ENCODE measurements at places on chromosomes 6 and 20.

DNA sequence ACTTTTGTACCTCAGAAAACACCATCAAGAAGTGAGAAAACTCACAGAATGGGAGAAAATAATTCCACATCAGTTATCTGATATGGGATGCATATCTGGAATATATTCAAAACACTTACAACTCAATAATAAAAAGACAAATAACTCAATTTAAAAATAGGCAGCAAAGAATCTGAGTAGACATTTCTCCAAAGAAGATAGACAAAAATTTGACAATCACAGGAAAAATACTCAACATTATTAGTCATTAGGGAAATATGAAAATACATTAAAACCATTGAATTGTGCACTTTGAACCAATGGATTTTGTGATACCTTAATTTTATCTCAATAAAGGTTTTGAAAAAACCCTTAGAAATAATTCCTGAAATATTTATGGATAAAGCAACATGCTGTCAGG is 36.9 kb upstream of the STMND1 start:
- DNase-seq: no peak

DNA sequence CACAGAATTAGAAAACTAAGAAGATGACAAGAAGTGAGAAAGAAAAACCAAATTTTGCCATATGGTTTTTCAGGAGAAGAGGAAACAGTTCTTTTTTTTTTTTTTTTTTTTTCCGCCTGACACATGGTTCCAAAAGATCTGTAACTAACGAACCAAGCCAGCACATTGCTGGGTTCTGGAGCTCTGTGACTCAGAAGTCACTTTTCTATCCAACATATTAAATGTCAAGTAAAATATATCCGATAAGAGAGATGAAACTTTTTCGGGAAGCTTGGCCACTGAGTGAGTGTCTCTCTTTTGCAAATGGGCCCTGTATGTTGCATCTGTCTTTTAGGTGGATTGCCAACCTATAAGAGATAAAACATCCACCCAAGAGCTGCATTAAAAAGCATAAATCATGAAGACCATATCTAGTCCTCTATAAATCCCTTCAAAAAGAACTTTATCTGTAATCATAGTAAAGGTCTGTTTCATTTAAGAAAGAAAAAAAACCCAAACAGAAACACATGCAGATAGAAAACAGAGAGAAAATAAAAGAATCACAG is 4.6 kb downstream of the METTL24 start:
- DNase-seq: no peak

GRCh38 chr6:79048611-79049010 is 29.4 kb downstream of the PHIP start:
- DNase-seq: peak; percentile 49

DNA sequence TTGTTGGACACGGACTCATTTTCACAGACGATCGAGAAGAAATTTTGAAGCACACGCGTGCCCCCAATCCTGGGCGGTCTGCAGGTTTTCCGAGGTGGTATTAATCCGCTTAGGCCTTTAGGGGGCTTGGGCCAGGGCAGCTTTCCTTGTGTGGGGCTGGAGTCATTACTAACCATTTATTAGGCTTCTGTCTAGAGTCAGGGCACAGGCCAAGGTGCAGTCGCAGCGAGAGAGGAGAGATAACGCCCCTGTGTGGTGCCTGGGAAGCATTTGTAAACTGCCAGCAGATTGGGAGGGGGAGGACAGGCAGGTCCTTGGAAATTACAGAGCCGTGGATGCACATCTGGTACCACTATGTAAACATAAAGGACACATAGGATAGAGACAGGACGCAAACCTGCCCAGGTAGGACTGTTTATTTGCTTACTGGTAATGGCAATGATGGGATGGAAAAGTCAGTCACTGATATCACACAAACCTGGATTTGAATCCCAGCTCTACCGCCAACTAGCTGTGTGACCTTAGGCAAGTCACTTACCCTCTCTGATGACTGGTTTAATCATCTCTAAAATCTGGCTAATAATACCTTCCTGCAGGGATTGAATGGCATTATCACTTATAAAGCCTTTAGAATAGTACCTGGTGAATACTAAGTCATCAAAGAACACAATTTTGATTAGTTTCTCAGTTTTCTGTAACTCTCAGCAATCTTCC is 76.4 kb downstream of the TMEM242 start:
- no peak for DNase-seq

DNA sequence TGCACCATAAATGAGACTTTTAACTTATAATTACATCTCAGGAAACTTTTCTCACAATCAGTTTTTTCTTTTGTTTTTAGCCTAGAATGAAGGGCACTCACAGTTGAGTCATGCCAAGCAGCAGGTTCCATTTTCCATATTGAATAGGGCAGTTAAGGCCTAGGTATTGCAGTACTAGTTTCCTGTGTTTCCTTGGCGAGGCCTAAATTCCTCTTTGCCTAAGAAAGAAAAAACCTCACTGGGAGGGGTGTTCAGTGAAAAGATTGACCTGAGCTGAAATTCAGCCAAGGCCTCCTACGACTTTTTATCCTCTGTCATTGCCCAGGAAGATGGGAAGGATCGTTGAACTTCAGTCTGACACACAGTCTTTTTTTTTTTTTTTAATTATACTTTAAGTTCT is 85.5 kb downstream of the IMPG1 start:
- no peak for DNase-seq

GRCh38 chr6:33139596-33140206 is 52.6 kb downstream of the COL11A2 start:
- DNase-seq: peak; percentile 25

DNA sequence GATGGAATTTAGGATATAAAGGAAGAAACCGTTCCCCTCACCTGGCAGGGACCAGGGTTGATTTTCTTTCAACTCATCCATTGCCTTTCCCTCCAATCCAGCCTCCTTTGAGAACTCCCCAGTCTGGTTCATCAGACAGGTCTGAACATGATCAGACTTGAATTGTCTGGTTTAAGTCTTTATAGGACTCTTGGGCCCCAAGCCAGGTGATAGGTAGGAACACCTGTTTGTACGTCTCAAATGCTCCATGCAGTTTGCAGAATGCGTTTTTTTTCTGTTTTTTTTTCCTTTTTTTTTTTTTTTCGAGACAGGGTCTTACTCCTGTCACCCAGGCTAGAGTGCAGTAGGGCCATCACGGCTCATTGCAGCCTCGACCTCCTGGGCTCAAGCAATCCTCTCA is 4.1 kb upstream of the CEP250 start:
- DNase-seq: no peak

DNA sequence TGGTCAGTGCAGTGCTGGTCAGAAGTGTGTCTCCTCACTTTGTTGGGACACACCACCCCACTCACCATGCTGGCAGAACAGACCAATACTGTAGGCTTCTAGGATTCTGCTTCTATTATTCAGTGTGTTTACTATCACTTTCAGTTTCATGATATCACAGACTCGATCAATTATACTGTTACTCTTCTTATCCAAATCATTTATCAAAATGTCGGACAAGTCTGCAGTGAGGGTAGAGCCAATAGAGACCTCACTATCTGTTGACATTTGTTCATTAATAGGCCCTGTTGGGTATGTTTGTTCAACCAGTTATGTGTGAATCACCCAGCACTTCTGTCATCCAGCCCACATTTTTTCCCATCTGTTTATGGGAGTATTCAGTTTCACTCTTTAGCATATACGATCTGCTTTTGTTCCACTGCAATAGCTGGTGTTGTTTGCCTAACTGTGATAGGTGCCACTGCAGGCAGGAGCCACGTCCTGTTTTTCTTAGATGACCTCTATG is 140.1 kb downstream of the NRN1 start:
- DNase-seq: peak; percentile 76

- DNase-seq: peak; percentile 3
These were observed 557.4 kb upstream of the EYS start for GRCh38 chr6:66264376-66264775.

- no peak for DNase-seq
These were observed 22.8 kb downstream of the CST5 start for GRCh38 chr20:23856736-23857135.
